ENCODE measurements at places on chromosomes 7 and 10.
A peak's percentile ranks its signal among the peaks of the same experiment; 100 is the strongest.

- no peaks in the 10 kb centered on the region for H3K4me1 ChIP-seq
- H3K4me3 ChIP-seq, result no peak overlapping the region
Measured at GRCh38 chr10:60427709-60428386, 38.2 kb upstream of the ANK3 start.

DNA sequence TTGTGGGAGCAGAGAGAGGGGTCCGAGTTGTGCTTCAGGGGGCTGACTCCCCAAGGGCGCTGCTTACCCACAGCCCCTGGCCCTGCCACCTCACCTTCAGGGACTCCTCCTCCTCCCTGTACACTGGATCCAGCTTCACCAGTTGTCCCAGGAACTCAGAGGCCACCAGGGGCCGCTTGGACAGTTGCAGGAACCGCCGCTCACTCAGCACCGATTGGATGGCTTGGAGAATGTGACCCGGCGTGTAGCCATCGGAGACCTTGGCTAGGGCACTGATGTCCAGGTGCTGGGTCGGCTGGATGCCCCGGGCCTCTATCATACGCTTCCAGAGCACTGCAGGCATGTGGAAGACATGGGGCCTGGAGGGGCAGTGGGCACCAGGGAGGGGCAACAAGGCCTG lies 4.5 kb upstream of the ASB10 start:
- no peaks in the 10 kb centered on the region for H3K27me3 ChIP-seq
- no peak overlapping the region for H3K27ac ChIP-seq
- no peak overlapping the region for H3K4me3 ChIP-seq

GRCh38 chr10:111748184-111748583 lies 435.4 kb downstream of the GPAM start:
- H3K27ac ChIP-seq, result no peak overlapping the region
- DNase-seq, result no peak
- no peaks in the 10 kb centered on the region for H3K27me3 ChIP-seq
- no peaks in the 10 kb centered on the region for H3K4me1 ChIP-seq
- H3K36me3 ChIP-seq, result no peaks in the 10 kb centered on the region
- H3K4me3 ChIP-seq, result no peak overlapping the region

- H3K4me1 ChIP-seq, result no peaks in the 10 kb centered on the region
- no peak overlapping the region for H3K4me3 ChIP-seq
- H3K27me3 ChIP-seq, result no peaks in the 10 kb centered on the region
- H3K27ac ChIP-seq, result no peak overlapping the region
Measured at GRCh38 chr10:44039599-44039998, 345.3 kb downstream of the CXCL12 start.

DNA sequence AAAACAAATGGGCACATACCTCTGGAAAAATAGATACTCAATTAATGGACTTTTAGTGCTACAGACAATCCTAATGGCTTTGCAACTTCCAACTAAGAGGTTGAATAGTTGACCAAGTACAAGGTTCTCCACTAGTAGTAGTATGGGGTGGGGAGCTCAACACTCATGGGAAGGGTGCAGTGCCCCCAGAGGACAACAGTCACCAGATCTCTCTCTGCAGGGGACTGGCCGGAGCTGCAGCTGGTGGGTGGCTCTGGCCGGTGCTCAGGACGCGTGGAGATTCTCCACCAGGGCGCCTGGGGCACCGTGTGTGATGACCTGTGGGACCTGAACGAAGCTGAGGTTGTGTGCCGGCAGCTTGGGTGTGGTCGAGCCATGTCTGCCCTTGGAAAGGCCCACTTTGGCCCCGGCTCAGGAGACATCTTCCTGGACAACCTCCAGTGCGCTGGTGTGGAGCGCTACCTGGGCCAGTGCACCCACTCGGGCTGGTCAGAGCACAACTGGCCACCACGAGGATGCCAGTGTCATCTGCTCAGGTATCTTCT lies 68.1 kb downstream of the CUZD1 start:
- no peaks in the 10 kb centered on the region for H3K27me3 ChIP-seq
- H3K27ac ChIP-seq, result no peak overlapping the region
- DNase-seq, result no peak
- H3K4me3 ChIP-seq, result no peak overlapping the region
- no peaks in the 10 kb centered on the region for H3K36me3 ChIP-seq

GRCh38 chr10:7525314-7526016 lies 114.6 kb upstream of the SFMBT2 start:
- no peak overlapping the region for H3K4me3 ChIP-seq
- no peaks in the 10 kb centered on the region for H3K27me3 ChIP-seq

GRCh38 chr10:9608602-9609001 lies 1409.1 kb upstream of the CELF2 start:
- H3K36me3 ChIP-seq, result no peaks in the 10 kb centered on the region
- H3K27ac ChIP-seq, result no peak overlapping the region
- DNase-seq, result no peak
- H3K4me1 ChIP-seq, result no peaks in the 10 kb centered on the region
- no peak overlapping the region for H3K4me3 ChIP-seq

GRCh38 chr7:116293139-116293538 lies 82.8 kb downstream of the TES start:
- no peak overlapping the region for H3K4me3 ChIP-seq
- no peak for DNase-seq
- no peaks in the 10 kb centered on the region for H3K27me3 ChIP-seq

GRCh38 chr7:67523713-67524112 lies 527.1 kb downstream of the TYW1 start:
- no peaks in the 10 kb centered on the region for H3K27me3 ChIP-seq
- no peak overlapping the region for H3K27ac ChIP-seq
- no peaks in the 10 kb centered on the region for H3K36me3 ChIP-seq
- no peak for DNase-seq

DNA sequence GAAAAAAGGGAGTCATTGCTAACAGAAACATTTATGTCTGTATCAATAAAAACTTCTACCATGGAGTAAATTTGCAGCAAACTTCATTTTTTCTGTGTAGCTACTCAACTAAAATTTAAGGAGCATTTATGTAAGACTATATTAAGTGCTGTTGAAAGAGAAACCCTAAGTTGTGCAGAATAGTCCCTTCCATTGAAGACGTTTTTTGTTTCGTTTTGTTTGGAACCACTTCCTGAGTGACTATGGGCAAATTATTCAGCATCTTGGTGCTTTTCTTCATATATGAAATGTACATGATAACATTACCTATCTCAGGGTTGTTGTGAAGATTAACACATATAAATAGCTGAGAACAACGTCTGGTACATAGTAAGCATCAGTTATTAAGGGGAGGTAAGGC lies 24.3 kb downstream of the SEM1 start:
- H3K36me3 ChIP-seq, result peaks cover 5% of the 10 kb centered on the region
- no peak overlapping the region for H3K4me3 ChIP-seq
- no peak overlapping the region for H3K27ac ChIP-seq
- no peak for DNase-seq

GRCh38 chr7:821688-822087 lies 10.6 kb upstream of the SUN1 start:
- no peak overlapping the region for H3K4me3 ChIP-seq
- H3K27ac ChIP-seq, result peak overlapping the region; percentile 80
- no peaks in the 10 kb centered on the region for H3K27me3 ChIP-seq
- H3K36me3 ChIP-seq, result no peaks in the 10 kb centered on the region
- H3K4me1 ChIP-seq, result peaks cover 82% of the 10 kb centered on the region
- DNase-seq, result no peak
